ENCODE measurements at places on chromosomes 6 and 20.

DNA sequence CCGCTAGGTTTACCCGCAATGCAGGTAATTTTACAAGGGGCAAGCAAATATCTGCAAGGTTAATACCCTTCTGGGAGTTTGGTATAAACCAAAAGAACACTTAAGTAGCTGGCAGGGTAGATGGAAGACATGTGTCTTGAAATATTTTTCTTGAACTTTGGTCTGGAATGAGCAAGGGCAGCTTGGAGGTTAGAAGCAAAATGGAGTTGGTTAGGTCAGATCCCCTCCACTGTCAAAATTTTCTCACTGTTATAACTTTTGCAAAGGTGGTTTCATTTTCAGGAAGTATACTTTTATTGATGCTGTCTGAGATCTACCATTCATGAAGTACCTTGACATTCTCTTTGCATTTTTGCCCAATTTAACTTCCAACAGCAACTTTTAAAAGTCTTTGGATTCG, 13.3 kb upstream of the KIAA1586 start:
- DNase-seq: no peak

DNA sequence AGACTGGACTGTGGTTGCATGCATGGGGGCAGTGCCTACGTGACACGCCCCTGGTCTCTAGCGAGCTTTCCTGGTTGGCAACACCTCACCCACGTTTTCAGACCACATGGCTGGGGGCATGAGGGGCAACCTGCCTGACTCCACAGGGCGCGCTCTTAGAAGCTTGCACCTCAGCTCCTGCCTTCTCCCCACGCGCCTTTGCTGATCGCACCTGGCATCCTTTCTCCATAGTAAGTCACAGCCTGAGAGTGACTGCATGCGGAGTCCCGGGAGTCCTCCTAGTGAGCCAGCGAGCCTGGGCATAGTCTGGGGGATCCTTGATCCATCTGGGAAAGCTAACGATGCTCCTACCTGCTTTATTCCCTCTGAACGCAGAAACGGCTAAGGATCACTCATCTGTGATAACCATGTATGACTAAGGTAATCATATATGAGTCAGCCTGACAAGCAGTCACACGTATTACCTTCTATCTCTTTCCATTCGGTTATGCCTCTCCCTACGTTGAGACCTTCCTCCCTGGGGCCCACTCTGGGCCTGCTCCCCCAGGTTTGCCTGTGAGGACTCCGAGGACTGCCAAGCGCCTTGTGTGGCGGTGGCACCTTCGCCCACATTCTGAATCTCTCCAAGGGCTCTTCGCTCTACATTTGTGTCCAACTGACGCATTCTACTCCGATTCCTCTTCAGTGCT, 4.5 kb downstream of the TCFL5 start:
- DNase-seq: no peak

GRCh38 chr20:17626217-17627007, 55.6 kb downstream of the RRBP1 start:
- no peak for DNase-seq

DNA sequence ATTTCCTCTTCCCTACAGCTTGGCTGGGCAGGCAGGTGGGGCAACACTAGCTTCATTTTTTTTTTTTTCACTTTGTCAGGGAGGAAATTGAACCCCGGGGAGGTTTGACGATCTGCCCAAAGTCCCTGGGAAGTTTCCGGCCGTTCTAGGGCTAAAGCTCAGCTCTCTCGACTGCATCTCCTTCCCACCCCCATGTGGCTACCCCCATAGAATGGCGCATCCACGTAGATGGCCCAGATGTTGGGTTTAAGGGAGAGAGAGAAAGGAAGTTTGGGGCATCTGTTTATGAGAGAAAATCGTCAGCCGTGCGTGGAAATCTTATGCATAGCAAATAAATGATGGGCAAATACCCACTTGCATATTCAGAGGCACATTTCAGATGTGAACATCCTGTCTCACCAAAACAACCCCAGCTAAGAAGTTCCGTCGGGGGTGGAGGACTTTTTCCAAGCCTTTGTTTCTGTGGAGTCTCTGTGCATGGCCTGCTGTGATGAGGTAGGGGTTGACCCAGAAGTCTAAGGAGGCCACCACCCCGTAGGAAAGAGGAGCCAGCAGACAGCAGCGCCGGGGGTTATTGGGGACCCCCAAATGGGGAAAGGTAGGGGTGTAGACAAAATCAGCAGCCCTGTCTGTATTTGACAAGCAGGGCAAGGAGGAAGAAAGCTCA, 40.5 kb upstream of the ZNF831 start:
- peak; percentile 47 for DNase-seq
